ENCODE measurements at places on chromosomes 2 and 18.
A peak's percentile ranks its signal among the peaks of the same experiment; 100 is the strongest.

- no peak for DNase-seq
Observed at GRCh38 chr2:190657474-190658255, 8.8 kb downstream of the NAB1 start.

DNA sequence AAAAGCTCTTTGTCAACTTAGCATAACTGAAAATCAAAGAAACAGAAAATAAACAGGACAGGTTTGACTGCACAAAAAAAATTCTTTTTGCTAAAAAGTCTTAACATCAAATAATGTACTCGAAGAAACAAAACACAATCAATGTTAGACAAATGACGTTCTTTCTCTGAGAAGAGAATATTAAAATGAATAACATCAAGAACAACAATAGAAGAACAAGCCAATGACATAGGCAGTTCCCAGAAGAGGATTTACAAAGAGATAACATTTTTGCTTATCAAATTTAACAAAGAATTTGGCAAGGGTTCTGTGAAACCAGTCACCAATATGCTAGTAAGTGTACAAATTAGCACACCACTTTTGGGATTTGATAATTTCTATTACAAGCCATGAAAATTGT is 5.8 kb downstream of the GPR55 start:
- no peak for DNase-seq

DNA sequence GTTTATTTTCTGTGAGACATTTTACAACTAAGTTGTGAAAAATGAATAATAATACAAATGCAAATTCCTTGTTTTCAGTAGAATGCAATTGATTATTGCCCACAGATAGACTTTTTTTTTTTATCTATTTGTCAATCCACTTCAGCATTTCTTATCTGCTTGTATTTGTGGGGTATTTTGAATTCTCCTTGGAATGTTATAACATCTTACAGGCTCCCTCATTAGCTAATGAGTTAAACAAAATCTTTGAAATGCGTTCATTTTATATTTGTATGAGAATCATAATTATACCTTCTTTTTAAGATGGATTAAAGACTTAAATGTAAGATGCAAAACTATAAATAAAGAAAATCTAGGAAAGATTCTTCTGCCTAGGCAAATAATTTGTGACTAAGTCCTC is 114.2 kb downstream of the CALCRL start:
- DNase-seq, result no peak

- no peak for DNase-seq
Observed at GRCh38 chr2:101173707-101174295, 22.6 kb upstream of the TBC1D8 start.

- DNase-seq, result peak; percentile 92
Observed at GRCh38 chr2:44707945-44708660, 233.4 kb upstream of the SIX3 start.

- no peak for DNase-seq
Observed at GRCh38 chr2:215107216-215108056, 31.0 kb downstream of the ABCA12 start.

DNA sequence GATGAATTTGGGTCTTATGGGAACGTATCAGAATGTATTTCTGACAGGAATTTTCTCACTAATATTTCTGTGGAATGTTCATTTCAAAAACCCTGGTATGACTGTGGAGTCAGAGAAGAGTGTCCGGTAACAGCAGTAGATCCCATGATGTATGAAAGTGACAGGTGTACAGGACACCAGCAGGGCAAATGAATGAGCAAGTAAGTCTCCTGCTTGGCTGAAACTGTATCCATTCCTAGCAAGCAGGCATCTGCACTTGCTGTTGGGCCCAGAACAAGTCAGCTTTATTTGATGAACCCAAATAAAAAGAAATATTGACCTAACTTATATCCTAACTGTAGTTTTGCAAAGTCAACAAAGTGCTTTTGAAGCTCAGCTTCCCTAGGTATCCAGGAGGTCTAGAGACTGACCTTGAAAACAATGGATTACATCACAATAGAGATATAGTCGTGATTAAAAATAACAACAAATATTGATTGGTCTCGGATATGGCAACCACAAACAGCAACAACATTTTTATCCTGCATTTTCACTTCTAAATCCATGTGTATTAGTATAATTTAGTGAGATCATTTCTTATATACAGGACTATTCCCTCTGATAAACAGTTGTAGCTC is 37.6 kb downstream of the NXPH2 start:
- DNase-seq, result peak; percentile 86

DNA sequence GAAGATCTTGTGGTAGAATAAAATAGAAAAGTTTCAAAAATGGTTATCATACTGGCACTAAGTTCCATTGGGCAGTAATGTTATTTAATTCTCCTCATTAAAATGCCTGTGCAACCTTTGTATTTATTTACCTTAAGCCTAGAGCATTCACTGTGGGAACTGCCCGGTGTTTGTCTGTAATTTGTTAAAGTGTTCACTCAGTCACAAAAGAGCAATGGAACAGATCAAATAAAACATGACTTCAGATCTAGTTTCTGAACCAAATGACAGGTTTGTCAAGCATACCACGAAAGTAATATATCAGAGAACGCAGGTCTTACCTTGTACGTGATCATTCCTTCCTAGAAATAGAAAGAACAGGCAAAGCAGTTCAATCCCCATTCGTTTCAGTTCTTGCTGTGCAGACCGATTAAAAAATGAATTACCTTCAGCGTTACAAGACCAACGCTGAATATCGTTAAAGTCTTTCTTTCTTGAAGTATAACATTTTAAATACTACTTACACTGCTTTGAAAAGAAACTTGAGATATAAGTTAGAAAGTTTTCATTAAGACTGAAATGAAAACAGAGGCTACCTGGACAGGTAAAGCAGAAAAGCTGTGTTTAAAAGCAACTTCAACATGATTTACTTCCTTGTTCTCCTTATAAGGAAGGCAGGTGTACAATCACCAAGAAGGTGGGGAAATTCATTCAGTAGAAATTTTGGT is at the start of gene ITGB6:
TSS of gene ITGB6 (minus strand) at position 590 of the 707 bp plus-strand sequence. CDS start at position 381, 209 bp downstream.
- DNase-seq, result no peak

GRCh38 chr18:79199691-79200374 is 130.6 kb downstream of the ATP9B start:
- no peak for DNase-seq

DNA sequence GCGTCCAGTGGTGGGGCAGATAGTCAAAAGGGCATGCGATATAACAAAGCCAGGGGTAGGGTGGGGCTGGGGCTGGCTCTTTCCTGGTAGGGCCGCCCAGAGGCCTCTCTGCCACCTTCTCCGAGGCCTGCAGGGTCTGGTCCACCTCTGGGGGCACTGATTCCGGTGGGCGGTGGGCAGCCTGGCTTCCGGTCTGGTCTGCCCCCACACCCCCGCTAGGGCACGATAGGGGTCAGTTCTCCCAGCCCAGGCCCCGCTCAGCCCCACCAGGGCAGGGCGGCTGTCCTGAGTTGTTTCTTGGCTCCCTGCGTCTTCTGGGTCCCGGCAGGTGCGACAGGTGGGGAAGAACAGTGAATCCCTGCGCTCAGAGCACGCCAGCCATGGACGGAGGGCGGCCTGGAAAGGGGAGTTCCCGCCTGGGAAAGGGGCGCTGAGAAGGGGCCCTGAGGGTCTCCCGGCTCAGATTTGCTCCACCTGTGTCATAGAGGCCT is 707 bp upstream of the ERFE start:
- DNase-seq, result no peak

DNA sequence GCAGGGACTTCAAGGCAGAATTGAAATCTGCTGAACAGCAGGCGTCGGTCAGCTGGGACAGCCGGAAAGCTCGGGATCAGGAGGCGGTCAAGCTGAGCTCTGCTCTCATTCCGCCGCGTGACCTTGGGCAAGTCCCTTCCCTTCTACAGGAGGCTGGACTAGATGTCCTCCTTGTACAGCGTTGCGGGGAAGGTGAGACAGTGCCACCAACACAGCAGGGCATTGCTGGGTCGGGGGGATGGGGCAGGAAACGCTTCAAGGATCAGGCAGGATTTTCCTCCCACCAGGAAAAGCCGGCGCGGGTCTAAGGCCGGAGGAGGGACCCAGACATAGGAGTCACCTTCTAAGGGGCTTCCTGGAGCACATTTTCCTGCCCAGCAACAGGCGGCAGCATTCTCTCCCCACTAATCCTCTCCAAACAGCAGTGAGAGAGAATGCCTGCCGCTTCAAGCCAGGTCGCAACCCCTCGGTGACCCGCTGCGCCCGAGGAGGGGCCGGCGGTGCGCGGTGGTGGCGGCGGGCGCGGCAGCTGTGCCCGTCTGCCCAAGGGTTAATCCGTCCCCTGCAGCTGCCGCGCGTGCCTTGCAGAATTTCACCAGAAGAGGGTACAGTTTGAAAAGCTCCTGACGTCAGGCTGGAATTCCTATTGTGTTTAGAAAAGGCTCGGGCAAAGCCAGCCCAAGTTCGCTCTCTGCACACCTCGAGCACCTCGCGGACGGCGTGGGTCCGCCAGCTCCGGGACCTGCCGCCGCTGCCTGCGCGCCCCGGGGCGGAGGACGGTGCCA is at the start of gene KCNF1:
TSS of gene KCNF1 (plus strand) at position 644 of the 785 bp plus-strand sequence. CDS start 493 bp downstream, outside the sequence.
- DNase-seq, result peak; percentile 77

GRCh38 chr2:112021781-112022231 is 33.3 kb upstream of the TMEM87B start:
- peak; percentile 18 for DNase-seq

GRCh38 chr2:121709776-121710469 is 26.8 kb downstream of the NIFK start:
- DNase-seq, result no peak

DNA sequence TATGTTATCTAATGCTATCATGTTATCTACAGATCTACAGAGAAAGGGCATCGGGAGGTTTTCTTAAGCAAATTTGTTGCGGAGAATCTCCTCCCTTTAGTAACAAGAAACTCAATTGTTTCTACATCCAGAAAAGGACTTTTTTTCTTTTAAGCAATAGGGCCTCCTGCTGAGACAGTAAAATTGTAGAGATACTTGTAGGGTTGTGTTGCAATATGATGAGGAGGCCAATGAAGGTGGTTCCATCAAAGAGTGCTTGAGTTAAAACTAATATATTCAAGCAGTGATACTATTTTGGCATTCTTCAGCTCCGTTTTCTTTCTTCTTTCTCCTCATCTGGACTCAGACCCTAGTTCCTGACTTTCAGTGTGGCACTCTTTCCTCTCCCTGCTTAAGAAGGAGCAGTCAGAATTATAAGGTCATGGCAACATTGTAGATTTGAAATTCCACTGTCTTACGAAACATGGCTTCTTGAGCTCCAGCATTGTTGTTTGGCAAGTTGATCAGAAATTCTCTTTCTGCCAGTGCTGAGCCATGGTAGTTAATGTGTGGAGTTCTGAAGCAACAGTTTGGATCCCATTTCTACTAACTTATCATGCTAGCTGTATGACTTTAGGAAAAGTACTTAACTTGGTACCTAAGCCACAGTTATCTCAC is 202.0 kb upstream of the SLC14A2 start:
- no peak for DNase-seq

- peak; percentile 8 for DNase-seq
Observed at GRCh38 chr2:230160112-230160660, 59.6 kb downstream of the SP110 start.

- no peak for DNase-seq
Observed at GRCh38 chr18:7855671-7856070, 288.6 kb downstream of the PTPRM start.

GRCh38 chr2:221153226-221153625 is 418.9 kb downstream of the EPHA4 start:
- no peak for DNase-seq

GRCh38 chr2:217732992-217733391 is 269.8 kb downstream of the TNS1 start:
- DNase-seq, result no peak

- no peak for DNase-seq
Observed at GRCh38 chr2:31214444-31214915, 2.8 kb downstream of the CAPN14 start.

DNA sequence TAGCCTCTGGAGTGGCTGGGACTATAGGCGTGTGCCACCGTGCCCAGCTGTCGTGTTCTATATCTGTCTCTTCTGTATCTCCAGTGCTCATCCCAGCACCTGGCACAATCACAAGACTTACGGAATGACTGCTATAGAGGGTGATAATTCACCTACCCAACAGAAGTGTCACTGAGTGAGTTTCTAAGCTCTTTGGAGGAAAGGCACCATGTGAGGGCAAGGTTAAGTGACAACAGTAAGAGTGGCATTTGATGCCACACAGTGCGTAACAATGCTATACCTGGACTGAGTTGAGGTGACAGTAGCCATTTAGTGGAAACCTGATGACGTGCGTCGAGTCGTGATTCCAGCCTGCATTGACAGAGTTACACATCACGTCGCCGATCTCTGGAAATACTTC is 89.0 kb downstream of the KCTD1 start:
- DNase-seq, result no peak

DNA sequence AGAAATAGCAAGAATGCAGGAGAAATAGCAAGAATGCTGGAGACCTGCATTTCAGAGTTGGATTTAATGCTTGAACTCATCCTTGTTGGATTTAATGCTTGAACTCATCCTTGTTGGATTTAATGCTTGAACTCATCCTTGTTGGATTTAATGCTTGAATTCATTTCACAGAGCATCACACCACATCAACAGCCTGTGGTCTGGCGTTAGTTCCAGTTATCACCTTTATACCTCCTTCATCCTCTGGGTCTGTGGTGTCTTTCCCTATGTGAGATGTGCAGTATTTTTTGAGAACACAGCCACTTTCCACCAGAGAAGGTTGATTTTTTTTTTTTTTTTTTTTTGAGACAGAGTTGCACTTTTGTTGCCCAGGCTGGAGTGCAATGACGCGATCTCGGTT is 546.4 kb upstream of the SOX11 start:
- no peak for DNase-seq

GRCh38 chr18:8367217-8367988 is 241.8 kb upstream of the RAB12 start:
- DNase-seq, result peak; percentile 93

DNA sequence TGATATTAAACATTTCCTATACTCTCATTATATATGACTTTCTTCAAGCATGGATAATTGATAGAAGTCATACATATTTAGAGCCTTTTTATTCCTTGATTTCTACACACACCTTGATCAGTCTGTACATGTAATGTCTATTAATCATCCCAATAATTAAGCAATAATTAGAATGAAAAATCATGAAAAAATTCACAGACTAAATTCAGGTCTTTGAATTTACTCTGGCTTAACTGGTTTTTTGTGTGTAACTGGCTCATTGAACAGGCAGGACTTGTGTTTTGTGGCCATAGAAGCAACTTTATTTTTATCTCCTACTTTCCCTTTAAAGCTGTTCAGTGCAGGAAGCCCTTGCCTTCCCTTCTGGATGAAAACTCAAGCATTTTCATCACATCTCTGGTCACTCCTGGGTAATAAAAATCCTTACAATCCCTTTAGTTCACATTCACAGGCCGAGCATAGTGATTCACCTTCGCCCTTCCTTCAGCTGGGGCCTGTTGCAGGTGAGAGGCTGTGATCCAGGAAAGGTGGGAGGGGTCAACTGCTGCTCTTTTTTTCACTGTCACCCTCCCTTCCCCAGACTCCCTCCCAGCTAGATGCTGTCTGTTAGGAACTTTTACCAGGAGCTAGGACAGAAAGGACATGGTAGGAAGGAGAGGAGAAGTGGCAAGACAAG is 58.0 kb upstream of the ITSN2 start:
- peak; percentile 54 for DNase-seq

- DNase-seq, result no peak
Observed at GRCh38 chr18:46917803-46918600, 600 bp downstream of the KATNAL2 start.

- DNase-seq, result no peak
Observed at GRCh38 chr2:70091816-70092215, 4.5 kb downstream of the PCBP1 start.
